ENCODE measurements at places on chromosomes 12 and 14.

GRCh38 chr14:22588526-22589095 lies 413 bp downstream of the DAD1 start:
- no peak for DNase-seq

GRCh38 chr14:61696753-61697318 lies 1.5 kb downstream of the HIF1A start:
- no peak for DNase-seq

DNA sequence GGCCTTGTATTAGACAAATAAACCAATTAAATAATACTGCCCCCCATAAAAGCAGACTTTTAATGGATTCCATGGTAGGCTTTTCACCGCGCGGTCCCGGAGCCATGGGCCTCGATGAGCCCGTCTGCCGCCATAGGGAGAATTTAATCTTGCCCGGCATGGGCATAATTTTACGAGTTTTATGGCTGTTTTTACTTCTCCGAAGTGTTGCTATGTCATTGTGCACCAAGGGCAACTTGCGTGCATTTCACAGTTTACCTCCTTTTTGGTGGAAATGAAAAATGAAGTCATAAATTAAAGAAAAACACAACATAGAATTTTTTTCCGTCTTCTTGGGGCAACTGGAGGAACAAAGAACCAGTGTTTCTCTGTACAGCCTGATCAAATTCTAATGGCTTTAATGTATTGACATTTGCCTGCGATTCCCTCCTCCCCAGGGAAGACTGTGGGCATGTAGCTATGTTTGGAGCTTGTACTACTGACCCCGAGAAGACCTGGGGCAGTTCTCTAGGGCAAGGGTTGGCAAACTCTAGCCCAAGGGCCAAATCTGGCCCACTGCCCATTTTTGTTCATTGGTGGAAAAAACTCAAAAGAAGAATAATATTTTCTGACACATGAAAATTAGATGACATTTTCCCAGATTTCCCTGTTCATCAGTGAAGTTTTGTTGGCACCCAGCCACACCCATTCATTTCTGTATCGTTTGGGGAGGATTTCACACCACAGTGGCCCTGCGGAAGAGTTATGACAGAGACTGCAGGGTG lies 142.7 kb downstream of the CHST11 start:
- DNase-seq = no peak

GRCh38 chr12:6165395-6165794 lies 34.8 kb upstream of the CD9 start:
- no peak for DNase-seq

- DNase-seq = no peak
These were observed 119.7 kb downstream of the FBXL14 start for GRCh38 chr12:1474574-1475153.

DNA sequence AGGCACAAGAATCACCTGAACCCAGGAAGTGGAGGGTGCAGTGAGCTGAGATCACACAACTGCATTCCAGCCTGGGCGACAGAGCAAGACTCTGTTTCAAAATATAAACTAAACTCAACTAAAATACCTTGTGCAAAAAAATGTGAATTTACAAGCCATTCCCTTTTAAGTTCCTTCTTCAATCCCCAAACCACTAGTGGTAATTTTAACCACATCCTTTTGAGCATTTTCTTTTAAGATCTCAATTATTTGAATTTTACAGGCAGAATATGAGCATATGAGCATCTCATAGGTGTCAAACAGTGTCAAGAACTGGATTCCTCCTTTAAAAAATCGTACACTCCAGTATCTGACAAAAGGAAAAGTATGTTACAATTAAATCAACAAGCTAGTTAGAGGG lies 57.0 kb upstream of the NPFF start:
- DNase-seq = no peak

- no peak for DNase-seq
These were observed 467.0 kb downstream of the LRIG3 start for GRCh38 chr12:58453306-58453705.

- DNase-seq = no peak
These were observed 184.7 kb downstream of the PRKCH start for GRCh38 chr14:61505815-61506809.

DNA sequence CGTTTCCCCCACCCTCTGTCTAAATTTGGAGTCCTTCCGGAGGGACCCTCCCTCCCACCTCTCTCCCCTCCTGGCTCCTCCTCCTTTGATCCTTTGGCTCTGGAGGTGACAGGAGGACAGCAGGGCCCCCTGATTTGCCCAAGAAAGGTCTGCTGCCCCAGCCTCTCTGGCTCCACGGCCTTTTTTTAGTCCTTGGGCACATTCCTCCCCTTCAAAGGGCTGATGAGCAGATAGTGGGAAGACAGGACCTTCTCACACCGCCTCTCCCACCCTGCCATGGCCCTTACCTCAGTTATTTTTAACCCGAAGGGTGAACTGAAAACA lies 196 bp upstream of the MYH6 start:
- no peak for DNase-seq

- DNase-seq = no peak
These were observed 211.6 kb upstream of the SFSWAP start for GRCh38 chr12:131499160-131499863.

- DNase-seq = no peak
These were observed 6.0 kb downstream of the DDX24 start for GRCh38 chr14:94075008-94075407.

DNA sequence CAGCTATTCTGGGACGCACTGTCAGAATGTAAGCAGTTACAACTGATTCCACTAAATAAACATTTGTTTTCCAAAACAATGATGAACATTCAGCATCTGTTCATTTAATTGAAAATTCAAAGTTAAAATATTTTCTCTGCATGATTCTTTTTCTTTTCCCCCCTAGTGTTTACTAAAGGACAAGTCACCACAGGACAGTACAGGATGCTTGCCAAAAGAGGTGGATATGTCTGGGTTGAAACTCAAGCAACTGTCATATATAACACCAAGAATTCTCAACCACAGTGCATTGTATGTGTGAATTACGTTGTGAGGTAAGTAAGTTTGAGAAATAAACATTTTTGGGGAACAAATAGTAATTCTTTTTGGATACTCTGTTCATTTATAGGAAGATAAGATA lies 28.2 kb upstream of the SNAPC1 start:
- DNase-seq = no peak

- DNase-seq = no peak
These were observed 42.0 kb upstream of the TBC1D15 start for GRCh38 chr12:71797531-71797930.

- DNase-seq = no peak
These were observed 25.5 kb downstream of the ZC2HC1C start for GRCh38 chr14:75094896-75095295.

DNA sequence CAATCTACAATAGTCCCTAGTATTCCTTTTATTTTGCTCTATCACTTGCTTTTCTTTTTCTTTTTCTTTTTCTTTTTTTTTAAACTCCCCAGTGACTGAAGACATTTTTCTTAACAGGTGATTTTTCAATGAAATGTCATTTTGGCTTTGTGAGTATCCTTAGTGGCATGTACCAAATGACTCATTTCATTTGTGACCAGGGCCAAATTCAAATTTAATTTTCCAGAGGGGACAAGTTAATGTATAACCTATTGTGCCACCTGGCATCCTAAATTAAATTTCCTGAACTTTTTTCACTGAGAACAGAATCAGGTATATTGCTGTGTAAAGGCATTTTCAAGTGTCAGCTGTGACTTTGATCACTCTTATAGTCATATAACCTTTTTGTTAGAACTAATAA lies 39.7 kb upstream of the SYT1 start:
- no peak for DNase-seq

DNA sequence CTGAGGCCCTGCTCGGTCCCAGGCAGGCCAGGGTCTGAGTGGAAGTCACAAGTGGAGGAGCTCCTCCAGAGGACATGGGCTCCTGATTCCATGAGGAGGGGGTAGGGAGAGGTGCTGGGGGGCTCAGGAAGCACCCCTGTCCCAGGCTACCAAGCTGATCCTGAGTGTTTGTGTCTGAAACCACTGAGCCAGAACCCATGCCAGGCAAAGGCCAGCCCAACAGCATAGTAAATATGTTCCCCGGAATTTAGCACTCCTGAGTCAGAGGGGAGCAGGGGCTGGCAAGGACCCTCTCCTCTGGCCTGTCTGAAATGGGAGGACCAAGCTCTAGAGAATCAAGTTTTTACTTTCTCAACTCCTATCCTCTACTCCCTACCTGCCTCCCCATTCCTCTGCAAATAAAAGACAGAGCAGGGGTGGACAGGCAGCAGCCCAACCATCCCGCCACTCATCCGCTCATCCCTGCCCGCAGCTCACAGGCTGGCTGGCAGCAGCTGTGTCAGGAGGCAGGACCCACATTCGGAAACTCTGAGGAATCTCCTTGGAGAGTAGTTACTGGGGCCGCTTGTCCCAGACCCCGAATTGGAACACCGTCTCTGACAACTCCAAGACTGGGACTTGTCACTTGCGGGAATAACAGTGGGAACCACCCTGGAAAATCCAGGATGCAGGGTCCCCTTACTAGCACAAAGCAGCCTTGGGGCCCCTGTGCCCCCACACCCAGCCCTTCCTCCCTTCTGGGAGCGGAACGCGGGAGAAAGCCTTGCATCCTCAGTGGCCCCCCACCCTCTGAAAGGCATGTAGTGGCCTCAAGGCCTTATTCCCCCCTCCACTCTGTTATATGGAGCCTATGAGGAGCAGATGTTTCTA lies 102.5 kb downstream of the ZFP36L1 start:
- DNase-seq = no peak

GRCh38 chr12:71551529-71551928 lies 111.9 kb downstream of the LGR5 start:
- DNase-seq = no peak

DNA sequence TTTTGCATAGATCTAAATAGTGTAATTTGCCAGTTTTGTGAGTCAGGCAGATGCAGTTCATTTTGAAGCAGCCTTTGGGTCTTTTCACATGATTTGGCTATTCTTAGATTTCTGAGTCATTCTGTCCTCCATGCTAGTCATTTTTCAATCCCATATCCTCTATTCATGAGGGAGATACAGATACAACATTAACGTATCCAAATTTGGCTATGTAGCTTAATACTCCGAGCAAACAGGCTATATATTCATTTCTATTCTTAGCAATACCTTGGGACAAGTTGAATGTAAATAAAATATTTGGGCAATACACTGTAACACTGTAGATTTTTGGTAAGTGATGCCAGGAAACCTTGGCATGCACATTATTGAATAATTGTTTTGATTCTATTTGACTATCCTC lies 270.7 kb upstream of the PDE3A start:
- no peak for DNase-seq

GRCh38 chr12:53005215-53005985 lies 856 bp upstream of the EIF4B start:
- DNase-seq = no peak

DNA sequence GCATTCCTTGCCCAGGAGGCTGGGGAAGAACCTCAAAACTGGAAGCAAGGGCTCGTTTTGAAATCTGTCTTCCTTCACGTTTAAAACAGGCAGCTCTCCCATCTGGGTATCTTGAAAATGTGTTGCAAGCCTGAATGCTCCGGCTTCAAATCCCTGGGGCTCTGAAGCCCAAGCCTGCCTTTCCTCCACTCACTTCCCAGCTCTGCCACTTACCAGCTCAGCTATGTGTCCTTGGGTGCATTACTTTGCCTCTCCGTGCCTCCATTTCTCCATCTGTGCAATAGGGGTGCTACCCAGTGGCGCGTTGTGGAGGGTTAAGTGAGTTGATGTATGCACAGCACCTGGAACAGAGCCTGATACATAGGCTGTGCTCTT lies 97.6 kb downstream of the GCH1 start:
- no peak for DNase-seq

GRCh38 chr14:83583201-83583600 lies 1946.7 kb upstream of the FLRT2 start:
- no peak for DNase-seq

DNA sequence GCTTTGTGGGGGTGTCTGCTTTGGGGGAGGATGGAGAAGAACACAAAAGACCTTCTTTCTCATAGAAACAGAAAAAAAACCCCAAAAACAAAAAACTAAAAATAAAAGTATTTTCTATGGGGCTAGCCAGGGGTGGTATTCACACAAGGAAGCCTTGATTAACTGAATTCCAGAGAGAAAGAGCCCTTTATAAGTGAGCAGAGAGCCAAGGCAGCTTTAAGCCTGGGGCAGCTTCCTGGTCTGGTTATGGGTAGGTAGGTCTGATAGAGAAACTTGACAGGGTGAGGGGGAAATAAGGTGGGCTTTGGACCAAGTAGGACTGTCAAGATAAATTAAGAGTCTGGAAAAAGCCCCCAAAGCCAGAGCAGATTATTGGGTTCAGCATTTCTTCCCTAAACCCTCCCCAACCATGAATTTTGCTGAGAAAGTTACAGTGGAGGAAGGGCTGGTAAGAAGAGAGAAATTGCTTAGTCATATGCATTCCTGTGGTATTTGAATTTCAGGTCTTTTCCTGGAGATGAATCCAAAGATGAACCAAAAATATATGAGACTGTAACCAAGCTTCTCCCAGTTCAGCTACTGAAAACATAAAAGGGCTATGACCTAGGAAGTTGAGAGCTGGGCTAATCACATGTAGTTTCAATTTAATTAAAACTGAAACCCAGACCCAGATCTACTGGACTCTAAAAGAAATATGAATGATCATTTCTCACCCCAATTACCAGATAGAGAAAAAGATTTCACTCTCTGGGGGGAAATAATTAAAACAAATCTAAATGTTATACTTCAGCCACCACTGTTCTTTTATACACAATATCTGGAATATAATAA lies 144.8 kb downstream of the TBC1D30 start:
- no peak for DNase-seq

DNA sequence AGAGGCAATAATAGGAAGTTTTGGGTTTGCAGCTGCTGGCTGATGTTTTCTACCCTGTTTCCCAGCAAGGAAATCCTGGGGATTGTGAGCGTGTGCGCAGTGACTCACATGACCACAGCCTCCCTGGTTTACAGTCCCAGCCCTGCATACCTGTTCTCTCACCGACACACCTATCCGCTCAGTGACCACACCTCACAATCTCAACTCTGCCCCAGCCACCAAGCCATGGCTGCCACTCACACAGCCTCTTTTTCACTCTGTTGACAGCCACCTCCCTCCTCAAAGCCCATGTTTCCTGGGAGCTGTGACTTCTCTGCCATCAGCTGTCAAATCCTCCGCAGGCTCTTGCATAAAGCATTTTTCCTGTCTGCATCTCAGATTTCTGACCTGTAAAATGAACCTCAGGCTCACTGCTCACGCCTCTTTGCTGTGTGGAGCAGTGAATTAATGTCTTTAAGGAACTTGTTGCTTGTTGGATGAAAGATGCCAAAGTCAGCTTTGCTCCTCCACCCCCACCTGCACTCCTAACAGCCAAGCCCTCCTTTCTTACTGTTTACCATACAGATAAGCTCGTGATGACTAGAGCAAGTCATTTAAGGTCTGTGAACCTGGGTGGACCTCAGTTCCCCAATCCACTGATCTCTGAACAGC lies 43.5 kb downstream of the B4GALNT3 start:
- DNase-seq = no peak
